ENCODE measurements at places on chromosomes 12 and 14.

DNA sequence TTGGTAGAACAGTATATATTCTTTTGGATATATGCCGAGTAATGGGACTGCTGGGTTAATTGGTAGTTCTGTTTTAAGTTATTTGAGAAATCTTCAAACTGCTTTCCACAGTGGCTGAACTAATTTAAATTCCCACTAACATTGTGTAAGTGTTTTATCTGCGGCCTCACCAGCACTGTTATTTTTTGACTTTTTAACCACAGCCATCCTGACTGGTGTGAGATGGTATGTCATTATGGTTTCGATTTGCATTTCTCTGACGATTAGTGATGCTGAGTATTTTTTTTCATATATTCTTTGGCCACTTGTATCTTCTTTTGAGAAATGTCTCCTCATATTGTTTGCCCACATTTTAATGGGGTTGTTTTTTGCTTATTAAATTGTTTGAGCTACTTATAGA lies 357.4 kb downstream of the C12orf50 start:
- DNase-seq = no peak

- no peak for DNase-seq
Measured at GRCh38 chr14:53999061-53999488, 42.5 kb upstream of the BMP4 start.

DNA sequence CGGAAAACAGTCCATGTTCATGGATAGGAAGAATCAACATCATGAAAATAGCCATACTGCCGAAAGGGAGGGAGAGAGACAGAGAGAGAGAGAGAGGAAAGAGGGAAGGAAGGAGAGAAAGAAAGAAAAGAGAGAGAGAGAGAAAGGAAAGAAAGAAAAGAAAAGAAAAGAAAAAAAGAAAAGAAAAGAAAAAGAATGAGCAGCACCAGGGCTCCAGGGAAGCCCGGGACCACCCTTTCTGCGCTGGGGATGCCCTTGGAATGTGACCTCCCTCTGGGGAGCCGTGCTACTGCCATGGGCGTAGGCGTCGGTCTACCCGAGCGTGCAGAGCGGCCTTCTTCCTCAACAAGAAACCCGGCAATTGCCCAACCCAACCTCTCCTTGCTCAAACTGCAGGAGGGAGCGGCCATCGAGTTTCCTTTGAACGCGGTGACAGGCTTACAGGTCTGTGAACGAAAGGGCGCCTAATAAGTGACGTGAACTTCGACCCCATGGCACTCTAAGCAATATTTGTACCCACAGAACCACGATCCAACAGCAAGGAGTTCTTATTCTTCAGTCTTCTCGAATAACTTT lies 16.9 kb downstream of the OR6S1 start:
- no peak for DNase-seq

DNA sequence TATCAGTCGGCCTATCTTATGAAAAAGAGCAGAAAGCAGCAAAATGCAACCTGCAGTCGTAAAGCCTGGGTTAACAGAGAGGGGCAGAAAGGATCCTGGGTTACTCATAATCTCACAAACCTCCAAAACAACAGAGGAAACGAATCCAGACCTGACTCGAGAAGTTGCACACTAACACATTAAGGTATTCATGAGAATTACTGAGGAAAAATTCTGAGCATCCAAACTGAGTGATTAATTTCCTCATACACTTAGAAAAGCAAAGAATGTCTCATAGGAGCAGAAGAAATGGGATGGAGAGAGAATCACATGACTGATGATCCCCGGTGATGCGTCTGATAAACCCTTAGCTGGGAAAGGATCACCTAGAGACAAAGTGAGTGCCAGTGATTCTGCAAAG lies 272.5 kb downstream of the TMEM132D start:
- DNase-seq = no peak

DNA sequence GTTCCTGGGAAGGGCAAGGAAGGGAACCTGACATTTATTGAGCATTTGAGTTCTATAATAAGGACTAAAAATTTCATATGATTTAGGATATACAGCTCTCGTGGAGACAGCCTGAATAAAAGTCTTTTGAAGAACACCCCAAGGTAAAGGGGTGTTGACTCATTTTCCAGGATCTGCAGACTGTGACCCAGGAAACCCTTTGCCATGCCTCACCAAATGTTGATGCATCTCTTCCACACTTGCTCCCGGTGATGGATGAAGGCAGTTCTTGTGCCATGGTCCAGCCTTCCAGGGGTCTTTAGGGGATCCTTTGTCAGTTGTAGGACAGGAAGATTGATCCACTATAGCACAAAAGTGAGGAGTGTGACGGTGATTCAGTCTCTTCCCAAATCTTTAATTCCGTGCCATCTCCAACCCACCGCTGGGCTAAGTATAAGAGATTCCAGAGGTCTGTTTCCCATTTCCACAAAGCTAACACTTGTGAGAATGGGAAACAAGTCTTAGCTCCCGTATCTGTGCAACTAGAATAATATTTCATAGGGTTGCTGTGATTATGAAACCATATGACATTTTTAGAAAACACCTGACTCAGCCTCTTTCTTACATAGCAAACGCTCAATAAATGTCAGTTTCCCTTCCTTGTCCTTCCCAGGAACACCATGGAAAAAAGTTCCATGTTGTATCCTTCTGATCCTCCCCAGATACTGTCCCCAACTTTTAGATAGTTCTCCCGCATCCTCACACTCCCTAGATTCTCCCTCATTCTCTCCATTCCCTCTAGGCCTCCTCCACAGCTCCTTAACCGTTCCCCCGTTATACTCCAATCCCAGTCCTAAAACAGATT lies 836 bp downstream of the AAAS start:
- no peak for DNase-seq

- no peak for DNase-seq
Measured at GRCh38 chr12:119721306-119721705, 53.4 kb downstream of the PRKAB1 start.

DNA sequence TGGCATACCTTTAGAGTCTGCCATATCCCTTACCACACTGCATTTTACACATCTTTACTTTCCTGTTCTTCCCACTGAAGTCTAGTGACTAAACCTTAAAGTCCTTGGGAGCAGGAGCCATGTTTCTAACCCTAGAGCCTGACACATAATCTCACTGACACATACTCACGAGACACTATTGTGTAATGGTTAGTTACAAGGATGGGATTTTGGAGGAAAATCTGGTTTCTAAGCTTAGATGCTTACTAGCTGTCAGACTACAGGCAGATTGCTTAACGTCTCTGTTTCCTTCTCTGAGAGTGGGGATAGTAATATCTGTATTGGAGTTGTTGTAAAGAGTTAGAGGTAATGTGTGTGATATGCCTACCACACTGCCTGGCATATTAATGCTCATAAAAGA lies 6.2 kb upstream of the DYRK4 start:
- DNase-seq = no peak

- peak; percentile 27 for DNase-seq
Measured at GRCh38 chr14:95273001-95273978, 46.4 kb downstream of the CLMN start.

DNA sequence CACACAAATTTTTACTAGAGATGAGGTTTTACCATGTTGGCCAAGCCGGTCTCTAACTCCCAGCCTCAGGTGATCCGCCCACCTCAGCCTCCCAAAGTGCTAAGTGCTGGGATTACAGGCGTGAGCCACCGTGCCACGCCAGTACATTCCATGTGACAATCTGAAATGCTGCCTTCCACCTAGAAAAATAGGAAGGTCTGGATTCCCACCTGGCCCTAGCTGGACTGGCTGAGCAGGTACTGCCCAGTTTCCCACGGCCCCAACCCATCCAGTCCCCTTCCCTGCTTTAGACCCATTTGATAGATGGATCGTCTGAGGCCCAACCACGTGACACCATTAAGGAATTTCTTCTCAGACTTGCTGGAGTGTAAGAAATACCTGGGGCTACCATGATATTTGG lies 55.4 kb downstream of the KDM2B start:
- DNase-seq = no peak

GRCh38 chr12:34345801-34346200 lies 323.5 kb downstream of the ALG10 start:
- no peak for DNase-seq

DNA sequence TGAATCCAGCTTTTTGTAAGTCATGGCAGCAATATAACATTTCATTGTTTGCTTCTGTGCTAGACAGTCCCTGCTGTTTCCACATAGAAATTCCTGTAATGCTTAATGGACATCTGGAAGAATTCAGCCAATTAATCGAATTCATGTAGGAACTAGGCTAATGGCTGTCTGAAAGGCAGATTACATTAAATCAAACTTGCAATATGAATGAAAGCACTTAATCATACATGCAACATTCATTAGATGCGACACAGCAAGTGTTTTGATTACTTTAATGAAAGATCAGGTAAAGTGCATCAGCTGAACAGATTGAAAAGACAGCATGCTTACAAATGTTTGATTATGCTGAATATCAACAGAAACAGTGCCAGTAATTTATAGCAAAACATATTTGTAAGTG lies 24.1 kb upstream of the INSM2 start:
- no peak for DNase-seq

- DNase-seq = no peak
Measured at GRCh38 chr14:98594156-98594555, 677.8 kb downstream of the BCL11B start.
